ENCODE measurements at places on chromosomes 1 and 21.

DNA sequence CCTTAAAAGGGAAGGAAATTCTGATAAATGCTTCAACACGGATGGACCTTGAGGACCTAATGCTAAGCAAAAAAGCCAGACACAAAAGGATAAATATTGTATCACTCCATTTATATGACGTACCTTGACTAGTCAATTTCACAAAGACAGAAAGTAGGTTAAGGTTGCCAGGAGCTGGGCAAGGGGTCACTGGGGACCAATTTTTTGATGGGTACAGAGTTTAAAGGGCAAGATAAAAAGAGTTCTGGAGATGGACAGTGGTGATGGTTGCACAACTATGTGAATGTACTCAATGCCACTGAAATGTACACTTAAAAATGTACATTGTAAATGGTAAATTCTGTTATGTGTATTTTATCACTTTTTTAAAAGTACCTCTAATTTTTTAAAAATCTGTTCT is 32.1 kb upstream of the SLAMF9 start:
- DNase-seq: no peak

DNA sequence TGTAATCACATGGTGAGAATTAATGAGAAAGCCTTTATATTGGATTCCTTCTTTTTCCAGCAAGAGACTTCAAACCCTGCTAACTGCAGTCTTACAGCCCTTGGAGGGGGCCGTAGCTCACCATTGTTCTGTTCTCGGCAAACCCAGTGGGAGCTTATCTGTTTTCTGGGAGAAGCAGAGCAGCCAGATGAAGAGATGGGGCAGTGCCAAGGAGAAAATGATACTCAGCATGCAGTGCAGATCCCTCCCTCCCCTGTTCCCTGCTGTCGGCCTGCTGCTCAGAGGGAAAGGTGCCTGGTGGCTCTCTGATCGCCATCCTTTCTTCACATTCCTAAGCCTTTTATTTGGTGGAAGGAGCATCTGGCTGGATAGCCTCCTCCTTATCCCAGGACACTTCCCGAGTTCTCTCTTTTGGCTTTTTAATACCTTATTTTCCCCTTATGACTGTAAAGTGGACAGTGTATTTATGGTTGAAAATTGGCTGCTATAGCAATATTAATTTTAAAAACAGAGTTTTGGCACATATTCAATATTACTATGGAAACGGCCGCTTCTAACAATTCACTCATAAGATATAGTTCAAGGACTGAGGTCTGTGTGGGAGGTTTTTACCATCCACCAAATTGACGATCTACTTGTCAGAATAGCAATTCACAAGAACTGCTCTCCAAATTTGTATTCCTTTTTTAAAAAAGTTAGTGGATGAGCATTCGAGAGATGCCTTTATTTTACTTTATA is 203.4 kb downstream of the CRB1 start:
- no peak for DNase-seq

GRCh38 chr1:29583727-29584126 is 347.4 kb downstream of the PTPRU start:
- no peak for DNase-seq

GRCh38 chr1:173476197-173476664 is 904 bp upstream of the PRDX6 start:
- no peak for DNase-seq

DNA sequence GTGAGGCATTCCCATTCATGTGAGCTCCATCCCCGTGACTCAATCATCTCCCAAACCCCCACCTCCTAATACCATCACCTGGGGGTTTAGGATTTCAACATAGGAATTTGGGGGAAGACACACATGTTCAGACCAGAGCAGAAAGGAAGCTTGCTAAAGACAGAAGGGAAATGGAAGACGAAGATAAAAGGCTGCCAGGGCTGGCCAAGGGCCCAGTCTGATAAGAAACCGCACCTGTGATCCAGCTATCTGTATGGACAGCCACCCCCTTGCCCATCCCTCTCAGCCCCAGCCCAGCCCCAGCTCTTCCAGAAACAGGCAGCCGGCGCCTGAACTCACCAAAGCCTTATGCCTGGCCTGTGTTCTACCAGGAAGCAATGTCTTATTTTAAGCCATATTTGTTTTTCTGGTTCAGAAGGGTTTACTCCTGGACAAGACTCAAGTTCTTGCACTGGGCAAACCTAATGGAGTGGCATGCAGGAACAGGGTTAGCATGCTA is 198.4 kb upstream of the VAMP3 start:
- no peak for DNase-seq

GRCh38 chr1:177948336-177948972 is 21.4 kb downstream of the SEC16B start:
- DNase-seq: peak; percentile 14

Data from activated naive CD8-positive, alpha-beta T cell treated with anti-CD3 and anti-CD28 coated beads for 36 hours (primary cell).